Hair follicular keratinocyte (primary cell): ENCODE measurements at places on chromosomes 7 and 10. TPM values are rescaled to one million over a fixed set of nuclear protein-coding genes. Genes with fewer than 3 reads are reported as not detected.

The AQP1 gene
- not detected in 2 replicates for total RNA-seq

The WDFY4 gene
- total RNA-seq, result 0.08 TPM in 1 of 2 replicates, not detected in the other

The MOSPD3 gene
- 12.3 and 13.0 TPM in 2 replicates for total RNA-seq

The SUV39H2 gene
- total RNA-seq, result 8.4 and 20.5 TPM in 2 replicates

The SSC4D gene
- 0.87 and 4.1 TPM in 2 replicates for total RNA-seq

The MRLN gene
- total RNA-seq, result not detected in 2 replicates

The FOXI2 gene
- total RNA-seq, result not detected in 2 replicates

The C10orf53 gene
- not detected in 2 replicates for total RNA-seq

The TDRD1 gene
- 0.31 and 0.76 TPM in 2 replicates for total RNA-seq

The SLC26A3 gene
- total RNA-seq, result not detected in 2 replicates

The IKZF5 gene
- 1.8 and 1.9 TPM in 2 replicates for total RNA-seq

The OR2A42 gene
- not detected in 2 replicates for total RNA-seq

The SLC16A12 gene
- not detected in 2 replicates for total RNA-seq

The BHLHA15 gene
- total RNA-seq, result 1.2 and 3.3 TPM in 2 replicates

The SLIT1 gene
- not detected in 2 replicates for total RNA-seq

The NUPR2 gene
- total RNA-seq, result not detected in 2 replicates

The UNCX gene
- total RNA-seq, result not detected in 2 replicates

The CALHM3 gene
- total RNA-seq, result not detected in 2 replicates

The RAPGEF5 gene
- total RNA-seq, result 5.8 and 7.6 TPM in 2 replicates

The ANKRD7 gene
- total RNA-seq, result 0.61 and 1.4 TPM in 2 replicates

The CDC123 gene
- total RNA-seq, result 101 and 120 TPM in 2 replicates

The ETV1 gene
- 3.8 and 15.3 TPM in 2 replicates for total RNA-seq

The RADIL gene
- total RNA-seq, result not detected in 2 replicates

The ANKRD61 gene
- not detected in 2 replicates for total RNA-seq

The C10orf90 gene
- total RNA-seq, result 0.04 TPM in 1 of 2 replicates, not detected in the other

The SLC18A2 gene
- not detected in 2 replicates for total RNA-seq

The MCM7 gene
- 63.3 and 194 TPM in 2 replicates for total RNA-seq

The HOXA6 gene
- total RNA-seq, result 1.4 TPM in 1 of 2 replicates, not detected in the other

The ZNF853 gene
- 0.11 and 2.4 TPM in 2 replicates for total RNA-seq

The CYP3A5 gene
- 0.53 and 2.3 TPM in 2 replicates for total RNA-seq

The HOXA2 gene
- total RNA-seq, result 0.61 and 1.8 TPM in 2 replicates

The LDB3 gene
- not detected in 2 replicates for total RNA-seq

The PRRT4 gene
- total RNA-seq, result 1.3 and 3.6 TPM in 2 replicates

The OPTN gene
- 50.8 and 77.4 TPM in 2 replicates for total RNA-seq

The TMEM236 gene
- 0.04 and 0.08 TPM in 2 replicates for total RNA-seq
